ENCODE measurements at places on chromosomes 16 and 17.
A peak's percentile ranks its signal among the peaks of the same experiment; 100 is the strongest.

DNA sequence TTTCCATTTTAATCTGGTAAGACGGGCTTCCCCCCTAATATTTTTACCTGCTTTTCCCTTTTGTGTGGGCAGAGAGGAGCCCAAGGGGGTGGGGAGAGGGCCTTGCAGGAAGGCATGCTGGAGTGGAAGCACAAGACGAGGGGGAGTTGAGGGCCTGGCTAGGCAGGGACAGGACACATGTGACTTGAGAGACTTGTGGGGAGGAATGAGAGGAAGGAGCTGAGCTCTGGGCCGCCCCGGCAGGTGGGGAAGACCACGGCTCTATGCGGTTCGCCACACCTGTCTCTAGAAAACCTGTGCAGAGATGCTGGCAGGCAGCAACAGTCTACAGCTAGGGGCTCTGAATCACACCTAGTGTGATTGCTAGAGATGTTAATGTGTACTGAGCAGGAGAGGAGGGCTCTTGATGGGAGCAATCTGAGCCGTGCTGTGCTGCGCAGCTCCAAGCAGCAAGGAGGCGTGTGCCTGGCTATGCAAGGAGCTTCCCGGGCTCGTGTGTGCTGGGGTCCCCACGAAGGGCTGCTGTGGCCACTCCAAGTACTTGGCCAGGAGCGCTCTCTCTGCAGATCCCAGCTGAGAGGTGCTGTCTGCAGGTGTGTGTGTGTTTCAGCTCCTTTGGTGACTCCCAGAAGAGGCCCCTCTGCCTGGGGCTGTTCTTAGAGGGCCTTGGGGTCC lies 50.2 kb downstream of the PDPK1 start:
- no peak for DNase-seq

- peak; percentile 7 for DNase-seq
These were observed 13.3 kb upstream of the YWHAE start for GRCh38 chr17:1413281-1413791.

GRCh38 chr16:26688699-26689098 lies 378.0 kb upstream of the C16orf82 start:
- no peak for DNase-seq

GRCh38 chr16:86353148-86353547 lies 157.2 kb upstream of the FOXF1 start:
- no peak for DNase-seq

GRCh38 chr16:15482068-15482747 lies 47.8 kb downstream of the BMERB1 start:
- DNase-seq, result peak; percentile 4

DNA sequence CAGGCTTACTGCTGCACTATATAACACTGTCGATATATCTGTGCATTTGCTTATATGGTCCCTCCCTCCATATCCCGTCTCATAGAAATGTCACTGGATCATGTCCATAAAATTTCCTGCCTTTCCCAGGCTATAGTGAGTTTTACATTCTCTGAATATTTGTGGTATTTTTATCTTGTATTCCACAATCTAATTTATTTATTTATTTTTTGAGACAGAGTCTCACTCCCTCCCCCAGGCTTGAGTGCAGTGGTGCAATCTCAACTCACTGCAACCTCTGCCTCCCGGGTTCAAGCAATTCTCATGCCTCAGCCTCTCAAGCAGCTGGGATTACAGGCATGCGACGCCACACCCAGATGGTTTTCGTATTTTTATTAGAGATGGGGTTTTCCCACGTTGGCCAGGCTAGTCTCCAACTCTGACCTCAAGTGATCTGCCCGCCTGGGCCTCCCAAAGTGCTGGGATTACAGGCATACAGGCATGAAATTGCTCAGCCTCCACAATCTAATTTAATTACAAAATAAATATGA lies 12.9 kb downstream of the TRIM37 start:
- DNase-seq, result no peak

GRCh38 chr16:30779596-30779995 lies 7.4 kb downstream of the ZNF629 start:
- no peak for DNase-seq

- no peak for DNase-seq
These were observed 73.1 kb upstream of the FAM20A start for GRCh38 chr17:68674029-68674925.

DNA sequence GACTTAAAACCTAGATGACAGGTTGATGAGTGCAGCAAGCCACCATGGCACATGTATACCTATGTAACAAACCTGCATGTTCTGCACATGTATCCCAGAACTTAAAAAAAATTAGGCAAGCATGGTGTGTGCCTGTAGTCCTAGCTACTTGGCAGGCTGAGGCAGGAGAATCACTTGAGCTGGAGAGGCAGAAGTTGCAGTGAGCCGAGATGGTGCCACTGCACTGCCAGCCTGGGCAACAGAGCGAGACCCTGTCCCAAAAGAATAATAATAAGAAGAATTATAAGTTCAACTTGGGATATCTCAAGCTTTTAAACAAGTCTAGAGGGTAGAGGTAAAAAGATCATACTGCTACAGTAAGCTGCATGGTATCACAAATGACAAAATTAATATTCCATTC lies 9.8 kb downstream of the CDC6 start:
- DNase-seq, result no peak

- DNase-seq, result no peak
These were observed 19.0 kb downstream of the CENPX start for GRCh38 chr17:82003411-82004381.

- DNase-seq, result no peak
These were observed 257.4 kb upstream of the IRX5 start for GRCh38 chr16:54673313-54673712.

DNA sequence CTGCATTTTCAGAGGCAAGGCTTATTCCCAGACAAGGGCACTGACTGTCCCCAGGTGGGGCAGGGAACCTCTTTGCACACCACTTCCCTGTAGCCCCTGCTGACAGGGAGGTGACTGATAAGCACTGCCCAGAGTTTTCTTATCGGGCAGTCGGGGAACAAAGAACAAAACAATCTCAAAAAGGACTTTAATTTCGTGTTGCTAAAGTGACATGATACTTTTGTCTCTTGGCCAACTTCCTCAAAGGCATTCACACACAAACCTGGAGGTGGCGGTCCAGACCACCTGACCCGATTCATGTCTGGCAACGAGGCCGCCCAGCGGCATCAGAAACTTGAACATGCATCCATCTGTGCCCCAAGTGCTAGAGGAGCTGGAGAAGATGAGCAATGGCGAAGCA lies 28.9 kb downstream of the ZDHHC7 start:
- peak; percentile 57 for DNase-seq

GRCh38 chr17:14042411-14042810 lies 26.9 kb upstream of the COX10 start:
- DNase-seq, result no peak

DNA sequence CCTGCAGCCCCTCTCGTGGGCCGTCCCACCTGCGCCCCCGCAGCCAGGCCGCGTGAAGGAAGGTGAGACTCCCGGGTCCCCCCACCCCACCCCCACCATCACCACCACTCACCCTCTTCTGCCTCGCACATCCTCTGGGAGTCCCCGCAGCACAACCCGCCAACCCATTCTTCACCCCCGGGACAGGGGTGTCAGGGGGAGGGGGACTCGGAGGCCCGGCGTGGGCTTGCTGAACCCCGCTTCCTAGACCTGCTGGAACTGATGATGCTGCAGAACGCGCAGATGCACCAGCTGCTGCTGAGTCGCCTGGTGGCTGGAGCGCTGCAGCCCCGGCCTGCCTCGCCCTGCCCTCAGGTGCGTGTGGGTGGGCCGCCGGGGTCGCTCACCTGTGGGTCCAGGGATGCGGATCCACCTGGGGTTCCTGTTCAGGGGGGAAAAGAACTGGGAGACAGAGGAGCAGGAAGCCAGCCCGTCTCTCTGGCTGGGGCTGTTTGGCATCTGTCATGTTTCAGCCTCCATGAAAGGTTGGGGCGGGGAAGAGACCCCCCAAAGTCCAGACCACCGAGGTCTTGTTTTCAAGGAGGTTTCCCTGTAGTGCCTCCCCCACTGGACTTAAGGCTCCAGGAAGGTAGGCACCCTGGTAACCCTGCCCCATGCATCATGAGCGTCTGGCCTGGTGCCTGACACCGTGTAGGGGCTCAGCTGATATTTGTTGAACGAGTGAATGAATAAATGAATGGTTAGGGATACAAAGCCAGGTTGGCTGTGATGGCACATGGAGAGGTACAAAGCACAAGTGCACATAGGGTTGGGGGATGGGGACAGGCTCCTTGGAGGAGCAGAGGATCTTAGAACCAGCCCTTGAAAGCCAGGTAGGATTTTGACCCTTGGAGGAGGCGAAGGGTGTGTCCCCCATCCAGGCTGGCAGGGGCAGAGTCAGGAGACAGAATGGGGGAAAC lies 849 bp downstream of the PRR29 start:
- DNase-seq, result no peak

DNA sequence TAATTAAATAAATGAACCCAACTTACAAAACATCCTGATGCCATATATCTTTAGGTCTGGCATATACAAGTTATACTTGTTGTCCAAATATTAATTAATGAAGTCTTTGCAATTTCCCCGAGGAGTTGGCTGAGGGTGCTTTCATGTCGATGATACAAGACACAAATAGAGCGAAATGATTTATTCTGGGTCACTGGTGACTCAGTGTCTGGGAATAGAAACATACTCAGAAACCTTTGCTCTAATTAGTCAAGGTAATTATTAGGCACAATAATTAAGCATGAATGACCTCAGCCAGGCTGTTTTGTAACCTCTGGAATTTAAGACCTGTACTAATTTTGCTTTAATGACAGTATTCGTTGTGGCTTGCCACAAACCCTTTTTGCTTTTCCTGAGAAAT lies 37.0 kb upstream of the HAPSTR1 start:
- no peak for DNase-seq

GRCh38 chr17:871751-872519 lies 89.8 kb downstream of the MRM3 start:
- no peak for DNase-seq

DNA sequence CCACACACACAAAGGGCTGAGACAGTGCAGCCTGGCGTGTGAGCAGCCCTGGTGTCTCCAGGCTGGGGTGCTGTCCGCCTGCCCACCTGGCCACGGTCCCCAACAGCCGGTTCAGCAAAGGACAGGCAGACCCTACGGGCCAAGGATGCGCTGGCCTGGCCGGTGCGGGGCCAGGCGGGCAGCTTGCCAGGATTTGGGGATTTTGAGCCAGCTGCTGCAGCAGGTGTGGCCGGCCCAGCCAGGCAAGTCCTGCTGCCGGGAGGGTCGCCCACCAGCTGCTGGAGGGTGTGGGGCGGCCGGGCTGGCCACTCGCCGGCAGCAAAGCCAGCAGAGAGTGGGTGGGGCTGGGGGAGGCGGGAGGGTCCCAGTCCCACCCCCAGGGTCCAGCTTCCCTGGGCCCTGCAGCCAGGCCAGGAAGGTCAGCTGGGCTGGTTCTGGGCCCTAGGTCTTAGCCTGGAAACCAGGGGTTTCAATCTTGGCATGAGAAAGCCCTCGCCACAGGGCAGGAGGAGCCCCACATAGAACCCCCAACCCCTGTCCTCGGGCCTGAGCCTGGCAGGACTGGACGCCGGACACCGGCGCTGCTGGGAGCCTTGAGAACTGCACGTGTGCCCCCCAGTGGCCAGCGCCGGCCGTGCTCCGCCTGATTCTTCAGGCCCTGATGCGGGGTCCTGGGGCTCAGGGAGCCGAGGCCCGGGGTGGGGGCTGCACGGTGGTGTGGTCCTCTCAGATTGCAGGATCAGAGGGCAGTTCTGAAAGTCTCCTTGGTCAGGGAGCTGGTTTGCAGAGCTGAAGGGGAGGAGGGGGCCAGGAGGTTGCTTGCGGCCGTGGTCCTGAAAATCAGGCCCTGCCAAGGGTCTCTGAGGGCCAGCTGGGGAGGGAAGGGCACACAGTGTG lies 17.6 kb upstream of the SSTR5 start:
- peak; percentile 35 for DNase-seq

- no peak for DNase-seq
These were observed 126.1 kb downstream of the PITPNC1 start for GRCh38 chr17:67503184-67503583.

- DNase-seq, result no peak
These were observed 26.9 kb upstream of the XYLT1 start for GRCh38 chr16:17497648-17498047.

GRCh38 chr16:78675951-78676792 lies 576.7 kb downstream of the WWOX start:
- no peak for DNase-seq

- no peak for DNase-seq
These were observed 5.2 kb upstream of the PKMYT1 start for GRCh38 chr16:2985462-2985861.

All from prostate gland (tissue), 2 donors.